ENCODE measurements at places on chromosomes 3 and 15.
A peak's percentile ranks its signal among the peaks of the same experiment; 100 is the strongest.

DNA sequence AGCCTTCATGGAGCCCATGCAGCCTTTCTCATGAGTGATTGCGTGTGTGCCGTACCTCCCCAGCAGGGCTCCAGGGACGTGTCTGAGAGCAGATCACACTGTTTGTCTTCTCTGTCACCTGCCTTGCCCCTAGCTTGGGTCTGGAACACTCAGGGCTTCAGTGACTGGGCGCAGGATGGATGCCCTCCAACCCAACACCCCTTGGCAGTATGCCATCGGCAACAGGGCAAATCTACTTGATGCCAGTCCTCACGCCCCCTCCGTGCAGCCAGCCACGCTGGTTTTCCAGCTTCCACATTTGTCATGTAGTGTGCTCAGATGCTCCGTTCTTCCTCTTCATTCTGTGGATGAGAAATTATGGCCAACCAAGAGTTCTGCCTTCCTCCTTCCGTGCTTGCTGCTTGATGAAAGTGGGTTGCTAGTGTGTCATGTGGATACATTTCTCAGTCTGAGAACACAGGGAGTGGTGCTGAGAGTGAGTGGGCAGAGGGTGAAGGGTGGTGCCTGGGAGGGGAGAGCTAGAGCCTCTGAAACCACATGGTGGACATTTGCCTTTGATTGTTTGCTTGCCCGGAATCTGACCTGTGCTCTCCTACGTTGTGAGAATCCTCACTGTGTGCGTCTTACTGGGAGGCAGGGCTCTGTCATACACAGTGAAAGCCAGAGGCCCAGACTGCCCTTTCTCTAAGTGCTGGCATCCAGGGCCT is 97.2 kb downstream of the FAM43A start:
- no peak for DNase-seq

DNA sequence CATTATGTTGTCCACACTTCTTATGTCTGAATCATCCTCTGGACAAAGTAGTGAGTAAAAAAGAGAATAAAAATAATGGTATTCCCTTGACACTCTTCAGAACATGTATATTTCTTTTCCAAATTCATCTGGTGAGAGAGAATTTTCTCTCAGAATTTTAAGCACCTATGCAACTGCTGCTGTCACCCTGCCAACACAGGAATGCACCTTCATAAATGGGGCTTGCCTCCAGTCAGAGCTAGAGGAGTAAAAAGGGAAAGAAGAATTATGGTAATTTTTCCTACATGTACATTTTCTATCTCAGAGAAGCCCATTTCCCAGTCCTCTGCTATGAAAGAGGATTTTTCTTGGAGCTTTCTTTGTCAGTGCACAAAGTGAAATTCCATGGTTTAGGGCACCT is 92.2 kb upstream of the ALCAM start:
- DNase-seq, result no peak

GRCh38 chr3:146814601-146815315 is 209.6 kb upstream of the PLSCR5 start:
- no peak for DNase-seq

DNA sequence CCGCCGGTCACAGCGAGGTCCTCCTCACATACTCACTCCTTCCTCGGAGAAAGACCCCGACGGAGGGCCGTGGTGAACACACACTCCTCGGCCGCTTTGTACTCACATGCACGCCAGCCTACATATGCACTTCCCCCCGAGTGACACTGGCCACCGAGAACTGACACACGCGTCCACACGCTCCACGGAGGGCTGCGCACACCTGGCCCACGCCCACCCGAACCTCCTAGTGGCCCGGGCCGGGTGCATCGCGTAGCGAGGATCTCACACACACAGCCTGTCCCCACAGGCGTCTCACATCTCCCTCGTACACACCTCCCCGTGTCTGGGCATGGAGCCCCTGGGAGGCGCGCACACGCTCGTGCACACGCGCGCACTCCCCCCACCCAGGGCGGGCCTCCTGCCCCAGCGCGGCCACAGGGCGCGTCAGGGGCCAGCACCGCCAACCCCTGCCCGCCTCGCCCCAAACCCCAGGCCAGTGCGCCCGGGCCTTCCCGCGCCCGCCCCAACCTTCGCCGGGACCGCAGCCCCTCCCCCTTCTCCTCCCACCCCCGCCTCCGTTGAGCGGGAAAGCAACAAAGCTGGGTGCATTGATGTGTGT is 411 bp upstream of the C3orf70 start:
- DNase-seq, result peak; percentile 23
